GM12864 (cell line): ENCODE measurements at places on chromosomes 12 and 14.

- no peak for DNase-seq
Observed at GRCh38 chr14:56119201-56119981, 1.2 kb downstream of the PELI2 start.

GRCh38 chr12:24950231-24950834 is 1.4 kb upstream of the BCAT1 start:
- peak; percentile 70 for DNase-seq

GRCh38 chr14:29663281-29663801 is 264.3 kb downstream of the PRKD1 start:
- DNase-seq: no peak

- no peak for DNase-seq
Observed at GRCh38 chr12:40011775-40012129, 94.1 kb downstream of the SLC2A13 start.

- no peak for DNase-seq
Observed at GRCh38 chr14:83483063-83483462, 1949.4 kb upstream of the SEL1L start.

- DNase-seq: no peak
Observed at GRCh38 chr12:100243137-100243536, 23.7 kb downstream of the DEPDC4 start.

DNA sequence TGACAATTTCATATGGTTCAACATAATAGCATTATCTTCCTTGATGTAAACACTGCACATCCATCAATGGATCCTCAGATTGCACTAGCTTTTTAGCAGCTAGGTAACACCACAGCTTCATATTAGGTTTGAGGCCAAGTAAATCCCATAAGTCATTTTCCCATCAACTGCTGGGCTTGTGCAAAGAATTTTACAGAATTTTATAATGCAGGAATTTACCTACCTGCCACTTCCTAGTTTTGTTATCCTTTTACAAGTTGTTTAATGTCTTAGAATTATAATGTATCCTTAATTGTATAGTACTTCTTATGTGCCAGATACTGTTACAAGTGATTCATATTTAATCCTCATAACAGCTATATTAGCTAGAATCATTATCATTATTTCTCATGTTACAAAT is 36.4 kb downstream of the CPNE8 start:
- DNase-seq: no peak

DNA sequence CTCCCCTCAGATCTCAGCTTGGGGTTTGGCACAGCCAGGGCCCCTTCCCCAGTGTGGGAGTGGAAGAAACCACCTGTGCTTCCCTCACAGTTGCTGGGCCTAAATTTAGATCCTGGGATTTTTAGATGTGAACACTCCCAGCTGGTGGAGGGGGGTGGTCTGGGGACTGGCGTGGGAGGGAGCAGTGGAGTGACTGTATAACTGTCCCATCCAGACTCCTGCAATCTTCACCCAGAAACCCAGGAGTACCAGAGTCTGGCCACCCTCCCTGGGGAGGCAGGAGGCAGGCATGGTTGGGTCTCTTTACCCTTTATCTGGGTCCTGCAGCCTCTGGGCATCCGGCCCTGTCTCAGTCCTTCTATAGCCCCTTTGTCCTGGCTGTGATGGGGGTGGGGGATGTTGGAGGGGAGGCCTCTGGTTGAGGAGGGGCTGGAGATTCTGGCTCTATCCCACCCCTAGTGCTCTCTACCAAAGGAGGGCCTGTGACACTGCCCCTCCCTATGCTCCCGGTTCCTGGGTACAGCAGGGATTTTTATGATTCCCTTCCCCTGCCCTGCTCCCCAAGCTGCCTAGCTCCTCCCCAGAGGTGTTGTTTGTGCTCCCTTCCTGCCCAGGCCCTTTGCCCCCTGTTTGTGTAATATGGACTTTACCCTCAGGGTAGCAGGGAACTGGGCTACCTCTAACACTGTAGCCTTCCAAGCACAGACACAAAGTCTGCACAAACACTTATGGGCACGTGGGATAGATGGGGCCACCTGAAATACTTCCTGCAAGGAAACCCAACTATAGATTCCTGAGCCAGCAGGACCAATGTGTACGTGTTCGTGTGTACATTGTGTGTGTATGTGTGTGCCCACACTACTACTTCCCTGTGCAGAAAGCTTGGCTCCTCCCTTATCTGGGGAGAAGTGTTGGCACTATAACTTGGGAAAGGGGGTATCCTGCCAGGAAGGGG is 1.7 kb downstream of the ERBB3 start:
- no peak for DNase-seq

DNA sequence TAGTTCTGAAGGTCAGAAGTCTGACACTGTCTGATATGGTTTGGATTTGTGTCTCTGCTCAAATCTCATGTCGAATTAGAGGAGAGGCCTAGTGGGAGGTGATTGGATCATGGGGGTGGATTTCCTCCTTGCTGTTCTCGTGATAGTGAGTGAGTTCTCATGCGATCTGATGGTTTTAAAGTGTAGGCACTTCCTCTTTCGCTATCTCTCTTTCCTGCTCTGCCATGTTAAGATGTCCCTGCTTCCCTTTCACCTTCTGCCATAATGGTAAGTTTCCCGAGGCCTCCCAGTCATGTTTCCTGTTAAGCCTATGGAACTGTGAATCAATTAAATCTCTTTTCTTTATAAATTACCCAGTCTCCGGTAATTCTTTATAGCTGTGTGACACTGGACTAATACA is 84.1 kb upstream of the TMTC1 start:
- no peak for DNase-seq

GRCh38 chr14:83611906-83612390 is 1918.0 kb upstream of the FLRT2 start:
- no peak for DNase-seq

- DNase-seq: no peak
Observed at GRCh38 chr12:32309811-32310736, 89.3 kb upstream of the FGD4 start.

DNA sequence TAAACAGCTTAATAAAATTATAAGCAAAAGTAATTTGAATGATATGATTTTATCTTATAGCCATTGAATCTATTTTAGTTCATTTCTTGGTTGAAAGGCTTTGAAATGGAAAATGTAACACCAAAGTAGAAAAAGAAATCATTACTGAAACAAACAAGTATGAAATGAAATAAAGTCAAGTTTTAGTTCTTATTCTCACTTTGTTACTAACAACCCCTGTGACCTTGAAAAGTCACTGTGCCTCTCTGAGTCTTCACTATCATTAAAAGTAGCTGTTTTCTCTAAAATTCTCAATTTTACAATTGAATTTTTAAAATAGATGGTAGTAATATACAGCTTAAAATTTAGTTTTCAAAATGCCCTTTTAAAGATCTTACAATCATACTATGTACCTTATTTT is 32.4 kb upstream of the SLC17A8 start:
- no peak for DNase-seq

GRCh38 chr12:54759751-54760150 is 94.6 kb upstream of the MUCL1 start:
- no peak for DNase-seq

- DNase-seq: no peak
Observed at GRCh38 chr12:53483225-53483978, 15.9 kb downstream of the MAP3K12 start.

GRCh38 chr12:51023625-51024382 is 2.4 kb downstream of the SLC11A2 start:
- no peak for DNase-seq

DNA sequence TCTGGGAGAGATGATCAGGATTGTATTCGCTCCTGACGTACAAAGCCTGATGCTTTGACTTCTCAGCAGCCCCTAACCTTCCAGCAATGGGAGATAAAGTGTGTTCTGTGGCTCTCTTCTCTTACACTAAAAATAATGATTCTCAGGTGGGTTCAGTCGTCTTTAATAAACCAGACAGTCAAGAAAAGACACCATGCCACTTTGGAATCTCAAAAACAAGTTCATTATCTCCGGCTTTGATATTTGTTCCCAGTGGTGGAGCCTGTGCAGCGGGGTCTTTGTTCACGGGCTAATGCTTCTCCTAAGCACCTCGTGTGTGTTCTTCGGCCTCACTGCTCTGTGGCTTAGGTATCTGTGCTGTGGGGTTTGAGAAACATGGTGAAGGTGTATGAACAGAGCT is 1.6 kb downstream of the ACVR1B start:
- DNase-seq: no peak

GRCh38 chr12:25958428-25959070 is at the start of gene RASSF8:
RASSF8 (plus strand) TSS chr12:25958682; CDS start chr12:26055344, 96,662 bp downstream.
- no peak for DNase-seq

- DNase-seq: no peak
Observed at GRCh38 chr14:99682809-99683618, 1.1 kb upstream of the CYP46A1 start.

- DNase-seq: no peak
Observed at GRCh38 chr12:108240027-108240785, 98.9 kb downstream of the CMKLR1 start.

- no peak for DNase-seq
Observed at GRCh38 chr14:89618330-89618708, 201.3 kb upstream of the FOXN3 start.

DNA sequence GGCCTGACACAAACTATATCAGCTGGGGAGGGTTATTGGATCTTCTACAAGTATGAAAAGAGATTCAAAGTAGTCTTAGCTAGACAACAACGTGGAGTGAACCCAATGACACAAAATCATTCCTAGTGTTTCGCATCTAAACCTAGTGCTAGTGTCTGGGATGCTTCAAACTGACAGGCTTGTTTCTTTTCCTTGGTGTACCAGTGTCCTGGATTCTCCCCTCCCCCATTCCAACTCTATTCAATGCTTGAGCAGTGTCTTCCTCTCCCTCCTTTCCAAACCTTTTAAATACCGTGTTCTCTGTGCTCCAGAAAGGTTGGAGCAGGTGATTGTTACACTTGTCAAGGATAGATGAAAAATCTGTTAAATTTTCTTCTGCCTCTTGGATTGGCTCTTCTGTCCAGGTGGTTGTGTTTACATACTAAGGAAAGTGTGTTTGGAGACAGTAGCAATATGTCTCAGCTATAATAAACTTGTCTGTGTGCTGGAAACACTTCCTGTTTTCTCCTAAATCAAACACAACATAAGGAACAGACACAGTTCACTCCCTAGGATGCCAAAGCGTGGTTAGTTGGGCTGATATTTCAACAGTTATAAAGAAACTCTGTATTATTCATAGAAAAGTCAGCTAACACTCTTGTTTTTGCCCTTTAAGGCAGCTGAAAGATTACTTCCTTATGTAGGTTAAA is 14.4 kb upstream of the GUCY2C start:
- no peak for DNase-seq

GRCh38 chr14:77044783-77045237 is 16.3 kb upstream of the IRF2BPL start:
- no peak for DNase-seq

GRCh38 chr14:77133720-77134338 is 7.8 kb downstream of the ZDHHC22 start:
- no peak for DNase-seq

DNA sequence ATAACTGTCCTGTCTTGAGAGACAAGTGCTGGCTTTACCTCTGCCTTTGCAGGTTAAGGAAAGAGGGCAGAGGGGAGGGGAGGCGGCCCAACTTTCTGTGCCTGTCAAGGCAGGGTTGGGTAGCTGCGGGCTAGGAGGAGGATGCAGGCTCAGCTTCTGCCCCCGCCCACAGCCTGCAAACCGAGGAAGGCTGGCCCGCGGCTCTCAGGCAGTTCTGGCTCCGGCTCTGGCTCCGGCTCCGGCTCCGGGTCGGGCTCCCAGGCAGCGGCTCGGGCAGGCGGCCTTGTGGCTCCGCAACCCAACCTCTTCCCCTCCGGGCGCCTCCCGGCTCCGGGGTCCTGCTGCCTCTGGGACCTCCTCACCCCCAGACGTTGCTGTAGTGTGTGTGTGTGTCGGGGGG is 92.9 kb downstream of the TMEM30B start:
- no peak for DNase-seq

DNA sequence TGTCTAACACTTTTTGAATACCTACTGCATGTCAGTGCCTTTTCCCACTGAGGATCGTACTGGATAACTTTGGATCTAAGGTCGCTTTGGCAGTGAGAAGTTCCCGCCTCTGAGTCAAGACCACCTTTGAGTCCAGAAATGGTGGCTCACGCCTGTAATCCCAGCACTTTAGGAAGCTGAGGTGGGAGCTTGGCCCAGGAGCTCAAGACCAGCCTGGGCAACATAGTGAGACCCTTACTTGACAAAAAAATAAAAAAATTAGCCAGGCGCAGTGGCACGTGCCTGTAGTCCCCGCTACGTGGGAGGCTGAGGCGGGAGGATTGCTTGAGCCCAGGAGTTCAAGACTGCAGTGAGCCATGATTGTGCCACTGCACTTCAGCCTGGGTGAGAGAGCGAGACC is 61.1 kb downstream of the CHST11 start:
- no peak for DNase-seq

GRCh38 chr14:98599082-98599481 is 672.9 kb downstream of the BCL11B start:
- no peak for DNase-seq

DNA sequence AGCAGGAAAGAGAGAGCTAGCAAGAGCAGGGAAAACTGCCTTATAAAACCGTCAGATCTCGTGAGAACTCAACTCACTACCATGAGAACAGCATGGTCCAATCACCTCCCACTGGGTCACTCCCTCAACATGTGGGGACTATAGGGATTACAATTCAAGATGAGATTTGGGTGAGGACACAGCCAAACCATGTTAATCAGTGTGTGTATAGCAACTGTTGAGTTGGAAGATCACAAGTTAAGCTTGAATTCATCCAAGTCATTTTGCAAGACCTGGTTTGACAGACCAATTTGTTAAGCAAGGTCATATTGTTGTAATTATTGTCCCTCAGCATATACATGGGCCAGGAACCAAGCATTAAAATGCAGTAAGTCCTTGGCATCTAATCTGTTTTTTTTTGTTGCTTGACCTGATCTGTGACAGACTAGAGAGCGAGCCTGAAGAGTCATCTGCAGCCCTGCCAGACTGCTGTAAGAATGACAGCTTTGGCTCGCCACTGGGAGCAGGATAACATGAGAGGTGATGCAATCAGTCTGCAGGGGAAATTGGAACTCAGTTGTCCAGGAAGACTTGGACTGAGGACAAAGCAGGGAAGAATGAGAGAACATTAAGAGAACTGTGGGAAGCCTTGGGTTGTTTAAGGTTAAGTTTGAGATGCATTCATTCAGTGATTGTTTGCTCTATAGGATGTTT is 297.6 kb upstream of the SEL1L start:
- DNase-seq: no peak

DNA sequence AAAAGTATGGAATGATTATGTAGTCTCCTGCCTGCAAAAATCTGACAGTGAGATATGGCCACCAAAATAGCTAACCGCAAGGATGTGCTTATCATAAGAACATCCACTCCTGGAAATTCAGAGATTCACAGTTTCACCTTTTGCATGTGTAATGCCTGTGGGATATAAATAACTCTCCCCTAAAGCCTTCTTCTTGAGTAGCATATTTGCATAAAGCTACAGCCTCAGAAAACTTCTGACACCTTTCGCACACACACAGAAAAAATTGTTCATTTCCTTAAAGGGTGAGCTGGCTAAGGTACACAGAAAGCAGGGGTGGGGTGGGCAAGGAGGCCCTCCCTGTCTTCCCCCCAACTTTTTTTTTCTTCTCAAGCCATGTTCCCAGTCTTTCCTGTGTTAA is 3.1 kb upstream of the IGF1 start:
- peak; percentile 87 for DNase-seq

- no peak for DNase-seq
Observed at GRCh38 chr14:97791906-97792305, 994.7 kb downstream of the VRK1 start.
